ENCODE measurements at places on chromosomes 2 and 18. TPM values are rescaled to one million over a fixed set of nuclear protein-coding genes. Genes with fewer than 3 reads are reported as not detected.

- DNase-seq: peak; percentile 79
Observed at GRCh38 chr2:134301099-134301927, 47.4 kb downstream of the MGAT5 start.

DNA sequence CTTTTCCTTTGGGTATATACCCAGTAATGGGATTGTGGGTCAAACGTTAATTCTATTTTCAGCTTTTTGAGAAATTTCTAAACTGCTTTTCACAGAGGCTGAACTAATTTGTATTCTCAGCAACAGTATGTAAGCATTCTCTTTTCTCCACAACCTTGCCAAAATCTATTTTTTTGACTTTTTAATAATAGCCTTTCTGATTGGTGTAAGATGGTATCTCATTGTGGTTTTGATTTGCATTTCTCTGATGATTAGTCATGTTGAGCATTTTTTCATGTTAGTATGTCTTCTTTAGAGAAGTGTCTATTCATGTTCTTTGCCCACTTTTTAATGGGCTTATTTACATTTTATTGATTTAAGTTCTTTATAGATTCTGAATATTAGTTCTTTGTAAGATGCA lies 145.5 kb downstream of the TRABD2A start:
- no peak for DNase-seq

- DNase-seq: no peak
Observed at GRCh38 chr2:70936979-70937811, 1.5 kb downstream of the ATP6V1B1 start.

GRCh38 chr2:31729442-31730092 lies 148.8 kb upstream of the SRD5A2 start:
- DNase-seq: peak; percentile 5

DNA sequence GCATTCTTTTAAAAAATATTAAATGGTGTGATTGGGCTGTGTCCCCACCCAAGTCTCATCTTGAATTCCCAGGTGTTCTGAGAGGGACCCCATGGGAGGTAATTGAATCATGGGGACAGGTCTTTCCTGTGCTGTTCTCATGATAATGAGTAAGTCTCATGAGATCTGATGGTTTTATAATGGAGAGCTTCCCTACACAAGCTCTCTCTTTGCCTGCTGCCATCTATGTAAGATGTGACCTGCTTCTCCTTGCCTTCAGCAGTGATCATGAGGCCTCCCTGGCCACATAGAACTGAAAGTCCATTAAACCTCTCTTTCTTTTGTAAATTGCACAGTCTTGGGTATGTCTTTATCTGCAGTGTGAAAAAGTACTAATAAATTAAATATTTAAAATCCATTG lies 10.3 kb downstream of the PPM1B start:
- no peak for DNase-seq

GRCh38 chr2:128597121-128597762 lies 278.6 kb upstream of the HS6ST1 start:
- no peak for DNase-seq

GRCh38 chr2:14967729-14968128 lies 335.2 kb downstream of the LRATD1 start:
- DNase-seq: no peak

DNA sequence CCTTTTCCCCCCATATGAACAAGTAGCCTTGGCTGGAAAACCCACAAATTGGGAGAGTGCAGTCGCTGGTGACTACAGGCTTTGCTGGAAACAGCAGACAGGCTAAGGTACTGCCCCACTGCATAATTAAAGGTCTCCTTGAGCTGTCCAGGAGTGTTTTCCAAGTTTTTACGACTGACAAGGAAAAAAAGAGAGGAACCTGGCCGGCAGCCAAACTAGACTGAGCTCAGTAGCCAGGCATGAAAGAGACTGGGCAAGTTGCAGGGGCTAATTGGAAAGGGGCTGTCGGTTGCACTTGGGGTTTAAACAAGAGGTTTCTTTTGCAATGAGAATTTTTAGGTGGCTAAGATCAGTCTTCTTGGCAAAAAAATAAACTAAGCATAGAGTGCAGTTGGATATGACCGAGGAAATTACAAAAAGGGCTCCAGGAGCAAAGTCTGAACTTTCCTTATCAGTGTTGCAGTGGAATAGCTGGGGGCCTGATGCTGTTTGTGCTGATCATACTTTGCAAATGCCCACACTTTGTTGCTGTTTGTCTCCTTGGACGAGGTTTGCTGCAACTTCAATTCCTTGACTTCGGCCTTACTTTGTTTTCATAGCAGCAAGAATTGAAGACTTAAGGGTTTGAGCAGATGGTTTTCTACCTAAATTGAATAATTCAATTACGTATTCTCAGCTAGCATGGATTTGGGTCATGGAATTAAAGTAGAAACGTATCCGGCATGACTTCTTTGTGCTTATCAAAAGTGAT lies 2.1 kb downstream of the GULP1 start:
- peak; percentile 91 for DNase-seq

DNA sequence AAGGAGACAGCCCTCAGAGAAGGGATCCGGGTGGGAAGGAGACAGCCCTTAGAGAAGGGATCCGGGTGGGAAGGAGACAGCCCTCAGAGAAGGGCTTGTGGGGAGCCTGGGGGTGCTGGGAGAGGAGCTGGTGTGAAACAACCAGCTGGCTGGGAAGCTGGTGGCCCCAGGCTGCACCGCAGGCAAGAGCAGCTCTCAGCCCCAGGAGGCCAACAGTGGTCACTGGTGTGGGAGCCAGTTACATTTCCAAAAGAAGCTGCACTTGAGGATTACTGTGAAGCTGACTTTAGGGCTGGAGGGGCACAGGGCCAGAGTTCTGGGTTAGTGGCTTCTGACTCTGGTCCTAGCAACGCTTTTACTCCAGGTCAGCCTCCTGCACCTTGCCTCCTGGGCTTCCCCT lies 3.3 kb downstream of the HES6 start:
- no peak for DNase-seq

DNA sequence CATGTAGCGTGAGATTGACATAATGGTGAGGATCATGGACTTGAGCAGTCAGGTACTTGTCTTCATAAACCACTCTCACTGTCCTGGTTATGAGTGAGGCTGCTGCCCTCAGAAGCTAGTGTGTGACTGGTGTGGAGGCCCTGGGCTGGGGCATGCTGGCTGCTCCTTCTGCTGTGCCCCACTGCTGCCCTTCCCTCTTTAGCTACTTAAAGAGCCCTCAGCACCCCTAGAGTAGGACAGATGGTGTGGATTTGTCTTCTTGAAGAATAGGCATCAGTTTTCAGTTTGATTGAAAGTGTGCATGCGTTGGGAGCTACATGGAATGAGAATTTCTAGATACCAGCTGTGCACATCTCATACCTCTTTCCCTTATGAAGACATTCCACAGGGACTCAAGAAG lies 15.4 kb downstream of the CPLX4 start:
- no peak for DNase-seq

DNA sequence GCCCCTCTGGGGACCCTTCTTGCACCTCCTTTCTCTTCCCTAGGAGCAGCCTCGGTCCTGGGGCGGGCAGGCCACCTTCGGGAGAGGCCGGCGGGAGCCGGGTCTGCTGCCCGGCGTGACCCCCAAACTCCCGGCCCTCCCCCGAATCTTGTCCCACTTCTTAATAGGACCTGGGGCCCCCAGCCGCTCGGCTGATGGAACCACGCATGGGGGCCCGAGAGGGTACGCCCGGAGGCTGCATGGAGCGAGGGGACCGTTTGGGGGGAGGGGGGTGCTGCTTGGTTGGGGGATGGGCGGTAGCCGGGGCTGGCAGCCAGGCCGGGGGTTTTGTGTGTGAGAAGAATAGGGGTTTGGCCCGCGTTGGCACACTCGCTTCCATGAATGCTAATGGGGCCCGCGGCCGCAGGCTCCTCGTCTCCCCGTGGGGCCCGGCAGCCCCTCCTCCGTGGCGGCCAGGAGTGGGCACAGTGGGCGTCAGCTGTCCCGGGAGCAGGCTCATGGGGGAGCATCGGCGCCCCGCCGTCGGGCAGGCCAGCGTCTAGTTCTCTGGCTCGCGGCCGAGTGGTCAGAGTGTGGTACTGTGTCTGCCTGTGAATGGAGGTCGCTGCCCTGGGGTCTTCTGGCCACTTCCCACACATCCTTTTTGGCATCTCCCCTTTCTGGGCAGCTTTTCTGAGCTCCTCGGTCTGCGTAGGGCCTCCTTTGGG lies 1.0 kb downstream of the GAREM2 start:
- DNase-seq: no peak

DNA sequence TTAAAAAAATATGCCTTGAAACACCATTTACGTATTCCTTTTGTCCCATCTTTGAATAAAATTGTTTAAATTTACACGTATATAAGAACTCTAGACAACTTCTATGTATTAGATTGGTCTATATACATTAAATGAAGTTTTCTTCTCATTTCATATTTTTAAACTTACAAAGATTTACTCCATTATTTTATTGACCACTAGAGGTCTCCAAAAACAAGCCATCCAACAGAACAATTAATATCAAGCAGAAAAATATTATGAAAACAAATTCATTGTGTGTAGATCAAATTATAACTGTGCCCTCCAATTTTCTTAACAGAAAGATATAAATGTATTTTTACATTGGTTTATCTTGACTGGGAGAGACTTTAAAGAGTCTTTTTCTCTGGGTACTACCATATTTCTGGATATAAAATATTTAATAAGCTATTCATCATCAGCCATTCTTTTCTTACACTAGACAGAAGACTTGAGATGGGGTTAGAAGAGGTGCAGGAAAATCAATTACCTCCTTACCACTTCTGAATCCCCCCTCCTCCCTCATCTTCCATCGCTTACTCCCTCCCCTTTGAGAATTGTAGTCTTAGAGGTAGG lies 66.5 kb downstream of the DPP4 start:
- DNase-seq: no peak

- DNase-seq: peak; percentile 40
Observed at GRCh38 chr2:100935372-100935752, 66.7 kb upstream of the RPL31 start.

GRCh38 chr2:147925886-147926285 lies 81.1 kb downstream of the ACVR2A start:
- no peak for DNase-seq

- no peak for DNase-seq
Observed at GRCh38 chr2:46800218-46800617, 115.4 kb downstream of the MCFD2 start.

- DNase-seq: peak; percentile 29
Observed at GRCh38 chr2:214126135-214126534, 284.7 kb upstream of the VWC2L start.

DNA sequence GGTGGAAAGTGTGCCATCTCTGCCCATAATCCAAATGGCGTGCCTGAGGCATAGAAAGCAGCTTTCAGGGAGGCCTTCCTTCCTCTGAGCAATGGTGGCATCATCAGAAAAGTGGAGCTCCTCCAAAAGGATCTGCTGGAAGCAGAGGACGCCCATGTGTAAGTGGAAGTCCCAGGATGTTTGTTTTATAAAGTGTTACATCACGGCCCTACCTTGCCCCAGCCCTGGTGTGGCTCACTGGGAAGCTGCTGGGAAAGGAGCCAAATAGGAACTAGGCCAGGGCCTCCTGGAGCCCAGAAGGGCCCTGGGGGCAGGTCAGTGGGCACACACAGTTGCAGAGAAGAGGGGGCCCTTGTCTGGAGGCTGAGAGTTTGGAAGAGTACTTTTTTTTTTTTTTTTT lies 4.2 kb upstream of the ODC1 start:
- DNase-seq: peak; percentile 44

DNA sequence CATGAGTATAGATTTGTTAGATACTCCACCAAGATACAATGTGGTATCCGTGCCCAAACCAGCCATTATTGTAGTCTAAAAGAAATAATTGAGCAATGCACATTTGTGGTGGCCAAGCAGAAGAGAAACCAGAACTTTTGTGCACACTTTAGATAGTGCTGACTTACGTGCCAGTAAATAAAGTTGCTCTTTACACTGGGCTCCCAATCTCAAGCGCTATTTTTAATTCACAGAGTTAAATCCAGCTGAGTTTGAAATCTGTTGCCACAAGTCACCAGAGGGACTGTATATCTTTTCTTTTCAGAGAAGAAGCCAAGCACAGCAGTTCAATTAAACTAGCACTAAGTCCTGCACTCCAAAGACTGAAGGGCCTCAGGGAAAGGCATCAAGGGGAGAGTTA lies 680.4 kb downstream of the TDRD15 start:
- no peak for DNase-seq

GRCh38 chr18:45751766-45752165 lies 27.8 kb downstream of the SLC14A1 start:
- no peak for DNase-seq

DNA sequence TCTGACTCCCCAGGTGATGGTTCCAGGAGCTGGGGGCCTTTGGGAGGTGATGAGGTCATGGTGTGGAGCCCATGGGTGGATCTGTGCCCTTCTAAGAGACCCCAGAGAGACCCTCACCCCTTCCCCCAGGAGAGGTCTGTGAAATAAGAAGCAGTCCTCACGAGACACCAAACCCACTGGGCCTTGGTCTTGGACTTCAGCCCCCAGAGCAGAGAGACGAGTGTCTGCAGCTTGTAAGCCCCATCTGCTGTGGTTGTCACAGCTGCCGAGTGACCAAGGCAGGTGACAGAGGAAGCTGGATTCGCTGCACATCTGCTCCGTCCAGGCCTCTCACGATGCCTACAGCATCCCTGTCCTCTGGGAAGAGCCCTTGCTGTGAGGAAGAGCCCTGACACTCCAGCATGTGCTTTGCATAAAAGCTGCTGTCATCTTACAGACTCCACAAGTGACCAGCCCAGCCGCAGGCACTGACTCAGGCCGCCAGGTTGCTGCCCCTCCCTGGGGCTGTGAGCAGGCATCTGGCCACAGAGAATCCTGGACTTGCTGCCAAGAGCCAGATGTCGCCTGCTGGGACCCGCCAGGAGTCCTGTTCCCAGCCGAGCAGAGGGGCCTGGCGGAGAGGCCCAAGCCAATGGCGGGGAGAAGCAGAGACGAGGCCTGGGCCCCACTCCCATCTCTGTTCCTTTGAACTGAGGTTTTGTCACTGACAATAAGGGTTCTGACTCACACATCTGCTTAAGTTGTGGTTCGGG lies 150.8 kb downstream of the PXDN start:
- peak; percentile 87 for DNase-seq

GRCh38 chr2:201536754-201537153 lies 85.2 kb downstream of the STRADB start:
- no peak for DNase-seq

DNA sequence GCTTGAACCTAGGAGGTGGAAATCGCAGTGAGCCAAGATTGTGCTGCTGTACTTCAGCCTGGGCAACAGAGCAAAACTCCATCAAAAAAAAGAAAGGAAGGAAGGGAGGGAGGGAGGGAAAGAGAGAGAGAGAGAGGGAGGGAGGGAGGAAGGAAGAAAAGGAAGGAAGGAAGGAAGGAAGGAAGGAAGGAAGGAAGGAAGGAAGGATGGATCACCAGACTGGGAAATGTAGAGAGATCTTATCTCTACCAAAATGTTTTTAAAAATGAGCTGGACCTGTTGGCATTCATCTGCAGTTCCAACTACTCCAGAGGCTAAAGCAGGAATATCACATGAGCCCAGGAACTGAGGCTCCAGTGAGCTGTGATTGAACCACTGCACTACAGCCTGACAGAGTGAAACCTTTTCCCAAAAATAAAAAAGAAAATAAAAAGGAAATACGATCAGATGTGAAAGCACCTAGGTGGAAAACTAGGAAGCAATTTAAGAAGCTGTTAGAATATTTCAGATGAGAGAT lies 239.4 kb downstream of the CDH7 start:
- DNase-seq: no peak

- DNase-seq: peak; percentile 58
Observed at GRCh38 chr2:170848587-170848986, 31.9 kb downstream of the GAD1 start.

- no peak for DNase-seq
Observed at GRCh38 chr18:44590956-44591670, 89.6 kb upstream of the SETBP1 start.

Gene GKN2
- not detected for total RNA-seq

Gene DSG4
- not detected for total RNA-seq

Gene TFCP2L1
- not detected for total RNA-seq

Gene CNDP1
- total RNA-seq: not detected

Gene ZNF532
- 45.1 TPM for total RNA-seq

Gene STARD6
- total RNA-seq: not detected

Gene PIEZO2
- total RNA-seq: 1.7 TPM
